Hematopoietic multipotent progenitor cell (in vitro differentiated cells): ENCODE measurements at places on chromosomes 1 and 21. TPM values are rescaled to one million over a fixed set of nuclear protein-coding genes. Genes with fewer than 3 reads are reported as not detected.

SLAMF8 gene
- total RNA-seq = 0.27 TPM

ATP1A2 gene
- not detected for total RNA-seq

CEP85 gene
- total RNA-seq = 29.4 TPM

UMODL1 gene
- 2.4 TPM for total RNA-seq

FMO3 gene
- total RNA-seq = not detected

SLC1A7 gene
- total RNA-seq = not detected

EXO1 gene
- 3.5 TPM for total RNA-seq

TPTE gene
- total RNA-seq = not detected

SDHB gene
- 50.4 TPM for total RNA-seq
